ENCODE measurements at places on chromosomes 5 and 9.

DNA sequence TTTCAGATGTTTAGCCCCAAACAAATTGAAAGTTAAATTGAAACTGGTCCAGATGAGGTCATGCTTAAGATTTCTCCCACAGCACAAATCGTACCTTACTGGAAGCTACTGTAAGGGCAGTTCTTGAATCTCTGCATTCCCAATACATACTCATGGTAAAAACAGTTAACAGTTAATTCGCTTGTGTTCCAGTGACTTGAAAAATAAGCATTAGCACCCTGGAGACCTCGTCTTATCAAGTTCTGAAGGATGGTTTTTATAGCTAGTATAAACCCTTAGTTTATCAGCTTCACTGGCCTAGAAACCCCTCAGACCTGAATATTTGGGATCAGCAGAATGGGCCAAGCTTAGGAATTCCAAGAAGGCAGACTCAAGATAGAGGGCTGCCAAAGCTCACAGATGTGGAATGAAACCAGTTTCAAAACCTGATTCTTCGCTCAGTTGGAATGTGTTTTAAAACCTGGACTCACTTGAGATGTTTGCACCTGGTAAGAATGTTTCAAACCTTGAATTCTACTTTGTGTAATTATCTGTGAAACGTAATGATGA is 103.6 kb downstream of the C9orf152 start:
- DNase-seq: no peak

- DNase-seq: no peak
Measured at GRCh38 chr5:10527281-10527950, 36.5 kb upstream of the ANKRD33B start.

GRCh38 chr5:9207817-9208418 is 338.0 kb downstream of the SEMA5A start:
- DNase-seq: no peak

- no peak for DNase-seq
Measured at GRCh38 chr5:172111852-172112225, 76.2 kb downstream of the STK10 start.

DNA sequence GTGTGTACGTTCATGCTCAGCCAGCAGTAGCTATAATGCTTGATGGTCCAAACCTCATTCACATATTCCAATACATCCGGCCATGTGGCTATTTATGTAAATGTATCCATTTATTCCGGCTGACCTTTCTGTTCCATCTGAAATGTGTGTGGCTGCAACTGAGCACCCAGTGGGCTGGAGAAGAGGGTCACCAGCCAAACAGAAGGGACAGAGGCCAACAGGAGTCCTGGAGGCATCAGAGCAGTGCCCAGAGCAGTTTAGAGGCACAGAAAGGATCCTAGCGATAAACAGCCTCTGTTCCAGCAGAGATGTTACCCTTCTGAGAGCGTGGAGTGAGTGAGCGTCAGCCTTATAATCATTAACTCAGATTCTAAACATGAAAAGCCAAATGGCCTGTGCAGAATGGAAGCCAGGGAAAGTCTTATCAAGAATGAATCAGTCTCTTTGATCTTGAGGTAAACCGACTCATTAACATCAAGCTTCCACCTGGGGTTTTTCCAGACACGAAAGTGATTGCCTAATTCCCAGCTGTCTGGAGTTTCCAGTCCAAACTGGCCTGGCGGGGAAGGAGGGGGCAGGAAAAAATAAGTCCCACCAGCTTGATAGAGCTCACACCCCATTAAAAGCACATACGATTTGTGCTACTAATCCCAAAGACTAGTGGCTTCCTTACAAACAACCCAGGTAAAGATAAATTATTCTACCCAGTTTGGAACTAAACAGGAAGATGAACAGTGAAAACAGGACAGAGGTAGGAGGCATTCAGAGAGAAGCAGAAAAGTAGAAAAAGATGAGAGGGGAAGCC is 55.7 kb downstream of the SUSD1 start:
- DNase-seq: no peak

DNA sequence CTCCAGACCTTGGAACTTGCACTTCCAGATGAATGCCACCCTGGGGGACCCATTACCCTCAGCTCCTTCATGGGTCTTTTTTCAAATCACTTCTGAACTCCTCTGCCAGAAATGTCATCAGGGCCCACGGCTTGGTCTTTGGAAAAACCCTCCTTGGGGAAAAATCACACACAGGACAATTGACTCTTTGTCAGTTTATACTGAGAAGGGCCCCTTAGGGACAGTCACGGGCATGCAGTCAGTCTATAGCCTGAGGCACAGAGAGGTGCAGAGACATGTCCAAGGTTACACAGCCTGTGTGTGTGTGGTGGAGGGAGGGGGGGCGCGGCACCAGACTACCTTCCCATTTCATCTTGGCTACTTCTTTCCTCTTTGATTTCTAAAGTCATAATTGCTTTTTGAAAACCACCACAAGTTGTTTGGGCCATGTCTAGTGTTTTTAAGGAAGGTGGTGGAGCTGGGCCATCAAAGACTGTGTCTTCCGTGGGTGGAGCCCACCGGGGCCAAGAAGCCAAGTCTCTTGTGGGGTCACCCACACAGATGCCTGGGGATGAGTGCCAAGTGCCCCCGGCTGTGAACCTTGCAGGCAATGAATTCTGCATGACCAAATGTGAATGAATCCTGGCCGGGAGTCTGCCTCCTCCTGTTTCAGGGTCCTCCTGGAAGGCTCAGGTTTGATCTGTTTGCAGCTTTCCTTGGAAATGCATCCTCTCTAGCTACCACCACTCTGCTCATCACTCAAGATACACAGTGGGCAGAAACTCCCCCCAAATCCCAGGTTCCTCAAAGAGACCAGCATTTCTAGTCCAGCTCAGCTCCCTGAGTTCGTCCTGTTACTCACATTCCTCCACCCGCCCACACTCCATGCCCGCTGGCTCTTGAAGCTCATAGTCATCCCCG is 200.1 kb upstream of the TBC1D2 start:
- no peak for DNase-seq

- DNase-seq: no peak
Measured at GRCh38 chr5:55102348-55102747, at the start of gene GZMA. Gene GZMA (plus strand): TSS chr5:55102646. CDS start chr5:55102683, 37 bp downstream.

GRCh38 chr9:137774775-137775386 is 102.7 kb upstream of the CACNA1B start:
- DNase-seq: no peak

DNA sequence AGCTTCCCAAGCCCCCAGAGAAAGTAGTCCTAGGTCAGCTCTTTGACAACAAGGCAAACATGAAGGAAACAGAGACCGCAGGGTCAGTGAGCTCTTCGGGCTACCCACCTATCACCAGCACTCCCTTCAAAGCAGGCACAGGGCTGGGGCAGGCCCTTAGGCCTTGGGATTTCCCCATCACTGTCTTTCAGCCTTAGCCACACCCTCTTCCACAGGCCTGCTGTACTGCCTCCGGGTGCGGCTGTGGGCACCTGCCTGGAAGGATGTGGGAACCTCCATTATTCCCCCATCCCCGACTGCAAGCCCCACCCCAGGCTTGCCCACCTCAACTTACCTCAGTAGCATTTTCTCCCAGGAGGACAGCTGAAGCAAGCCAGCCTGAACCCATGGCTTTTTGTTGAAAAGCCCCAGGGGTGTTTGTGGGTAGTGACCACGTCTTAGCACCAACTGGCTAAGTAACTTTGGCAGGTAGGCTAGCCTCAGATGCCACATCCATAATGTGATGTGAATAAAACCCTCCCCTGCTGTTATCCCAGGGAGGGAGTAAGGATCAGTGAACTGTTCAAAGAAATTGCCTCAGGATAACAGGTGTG is 100.2 kb downstream of the PIK3R1 start:
- no peak for DNase-seq

DNA sequence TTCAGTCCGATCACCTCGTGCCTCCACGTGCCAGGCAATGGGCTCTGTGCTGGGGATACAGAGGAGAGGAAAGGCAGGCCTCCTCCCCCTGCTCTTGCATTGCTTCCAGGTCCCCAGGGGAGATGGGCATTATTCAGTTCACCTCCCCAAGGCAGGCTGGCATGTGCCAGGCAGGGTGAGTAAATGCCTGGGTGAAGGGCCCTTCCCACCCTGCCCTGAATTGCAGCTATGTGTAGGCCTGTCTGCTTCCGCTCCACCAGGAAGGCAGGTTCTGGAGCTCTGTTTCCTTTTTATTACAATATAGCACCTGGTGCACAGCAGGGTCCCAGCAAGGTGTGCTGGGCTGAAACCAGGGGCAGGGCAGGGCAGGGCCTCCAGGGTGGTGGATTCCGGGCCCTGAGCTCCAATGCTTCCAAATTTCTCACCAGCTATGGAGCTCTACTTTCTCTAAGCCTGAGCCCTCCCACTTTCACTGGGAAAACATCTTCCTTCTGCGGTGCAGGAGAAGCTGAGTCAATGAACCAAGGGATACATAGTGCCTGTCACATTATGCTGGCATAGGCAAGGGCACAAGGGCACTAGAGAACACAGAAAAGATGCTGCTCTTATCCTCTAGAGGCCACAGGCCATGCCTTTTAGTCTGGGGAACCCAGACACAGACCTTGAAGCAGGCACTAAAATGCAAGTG is 42.0 kb downstream of the SHB start:
- DNase-seq: no peak

DNA sequence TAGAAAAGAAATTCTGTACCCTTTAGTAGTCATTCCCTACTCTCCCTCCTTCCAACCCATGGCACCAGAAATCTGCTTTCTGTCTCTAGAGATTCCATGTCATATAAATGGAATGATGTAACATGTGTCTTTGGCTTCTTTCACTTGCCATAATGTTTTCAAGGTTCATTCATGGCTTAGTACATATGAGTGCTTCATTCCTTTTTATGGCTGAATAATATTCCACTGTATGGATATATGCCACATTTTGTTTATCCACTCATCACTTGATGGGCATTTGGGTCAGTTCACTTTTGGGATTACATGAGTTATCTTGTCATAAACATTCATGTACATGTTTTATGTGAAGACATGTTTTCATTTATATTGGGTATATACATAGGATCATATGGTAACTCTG is 19.4 kb downstream of the POLR3G start:
- DNase-seq: no peak

DNA sequence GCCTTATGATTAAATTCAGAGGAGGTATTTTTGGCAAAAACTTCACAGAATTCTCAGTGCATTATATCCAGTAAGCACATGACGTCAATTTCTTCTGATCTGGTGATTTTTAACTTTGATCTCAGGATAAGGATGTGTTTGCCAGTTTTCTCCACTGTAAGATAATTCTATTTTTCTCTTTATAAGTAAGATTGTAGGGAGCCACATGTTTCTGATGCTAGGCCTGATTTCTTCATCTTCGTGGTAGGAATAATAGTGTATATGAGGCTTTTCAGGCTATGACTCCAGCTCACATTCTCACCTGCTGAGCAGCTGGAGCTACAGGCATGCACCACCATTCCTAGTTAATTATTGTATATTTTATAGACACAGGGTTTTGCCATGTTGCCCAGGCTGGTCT is 32.1 kb upstream of the LMNB1 start:
- DNase-seq: no peak

DNA sequence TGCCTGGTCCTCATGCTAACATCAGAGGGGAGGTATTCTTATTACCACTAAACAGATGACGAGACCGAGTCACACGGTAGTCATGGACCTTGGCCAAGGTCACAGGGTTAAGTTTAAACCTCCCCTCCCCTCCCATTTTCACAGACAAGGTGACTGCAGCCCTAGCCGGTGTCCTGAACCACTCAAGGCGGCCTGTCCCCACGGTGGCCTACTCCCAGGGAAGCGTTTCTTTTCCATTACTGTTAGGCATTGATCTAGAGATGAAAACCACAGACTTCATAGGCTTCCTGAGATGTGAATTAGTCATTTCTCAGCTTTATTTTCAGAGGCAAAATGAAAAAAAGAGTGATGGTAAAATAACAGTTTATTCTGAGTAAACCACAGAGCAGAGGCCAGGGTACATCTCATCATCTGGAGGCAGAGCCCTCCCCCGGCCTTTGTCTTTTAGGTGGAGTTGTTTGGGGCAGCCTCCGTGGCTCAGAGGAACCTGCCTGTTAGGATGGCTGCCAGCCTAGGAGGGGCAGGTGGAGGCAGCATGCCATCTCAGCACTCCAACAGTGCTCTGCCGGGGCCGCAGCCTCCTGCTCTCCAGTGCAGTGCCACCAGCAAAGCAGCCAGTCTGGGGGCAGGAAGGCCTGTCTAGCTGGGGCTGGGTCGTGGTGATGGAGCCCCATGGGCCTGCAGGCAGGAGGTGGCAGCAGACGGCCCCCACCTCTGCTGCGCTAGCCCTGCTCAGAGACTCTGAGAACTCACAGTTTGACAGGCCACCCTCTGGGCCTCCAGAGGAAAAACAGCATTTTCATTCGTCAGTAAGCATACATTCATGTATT is 71.2 kb downstream of the RAPGEF1 start:
- DNase-seq: no peak

GRCh38 chr9:27726244-27727081 is 153.2 kb upstream of the C9orf72 start:
- no peak for DNase-seq

DNA sequence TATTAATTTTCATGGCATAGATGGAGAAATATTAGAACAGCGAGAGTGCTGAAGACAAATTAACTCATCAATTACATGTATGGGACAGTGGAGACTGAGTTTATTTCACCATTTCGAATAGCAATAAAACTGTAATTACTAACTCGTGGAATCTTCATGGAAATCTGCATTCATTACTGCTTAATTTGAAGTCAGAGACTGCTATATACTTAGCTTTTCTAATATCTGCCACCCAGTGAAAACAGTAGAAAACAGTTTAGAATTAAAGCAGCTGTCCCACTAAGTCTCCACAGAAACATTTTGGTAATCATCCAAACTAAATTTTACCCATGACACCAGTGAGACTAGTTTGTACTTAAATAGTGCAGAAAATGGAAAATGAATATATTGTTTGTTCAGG is 56.8 kb downstream of the IZUMO3 start:
- no peak for DNase-seq

- DNase-seq: no peak
Measured at GRCh38 chr5:82365026-82365425, 86.9 kb upstream of the RPS23 start.

- no peak for DNase-seq
Measured at GRCh38 chr9:135926402-135927194, 19.3 kb upstream of the CAMSAP1 start.

GRCh38 chr5:163439092-163439425 is 1.7 kb downstream of the CCNG1 start:
- DNase-seq: no peak
